Activated naive CD8-positive, alpha-beta T cell treated with anti-CD3 and anti-CD28 coated beads for 36 hours (primary cell): ENCODE measurements at places on chromosomes 6 and 20.

- no peaks in the 10 kb centered on the region for H3K27me3 ChIP-seq
- DNase-seq = no peak
- no peak overlapping the region for H3K27ac ChIP-seq
- H3K4me1 ChIP-seq = peaks cover 12% of the 10 kb centered on the region
- H3K36me3 ChIP-seq = peaks cover 15% of the 10 kb centered on the region
Measured at GRCh38 chr6:34646714-34647113, 49.9 kb downstream of the ILRUN start.

DNA sequence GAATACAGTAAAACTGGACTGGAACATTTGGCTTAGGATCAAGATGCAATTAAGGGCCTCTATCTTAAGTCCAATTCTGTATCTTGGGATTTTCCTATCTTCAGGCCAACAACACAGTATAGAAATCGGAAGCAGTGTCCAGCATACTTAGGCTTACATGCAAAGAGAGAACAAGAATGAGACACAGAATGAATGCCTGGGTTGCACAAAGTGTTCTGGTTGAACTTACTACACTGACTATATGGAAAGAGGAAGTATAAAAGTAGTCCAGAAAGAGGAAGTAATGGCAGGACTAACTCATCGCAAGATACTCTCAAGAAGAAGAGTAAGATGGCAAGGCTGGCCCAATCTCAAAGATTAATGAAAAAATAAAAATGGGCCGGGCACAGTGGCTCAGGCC is 87.6 kb downstream of the BTBD9 start:
- no peak for DNase-seq
- H3K4me1 ChIP-seq = no peaks in the 10 kb centered on the region
- no peaks in the 10 kb centered on the region for H3K27me3 ChIP-seq
- H3K27ac ChIP-seq = no peak overlapping the region
- no peak overlapping the region for H3K4me3 ChIP-seq

GRCh38 chr6:30100585-30101443 is 12.1 kb downstream of the TRIM31 start:
- H3K27me3 ChIP-seq = peaks cover 65% of the 10 kb centered on the region
- no peaks in the 10 kb centered on the region for H3K36me3 ChIP-seq
- H3K27ac ChIP-seq = no peak overlapping the region
- DNase-seq = peak; percentile 17
- peaks cover 42% of the 10 kb centered on the region for H3K4me1 ChIP-seq
- H3K4me3 ChIP-seq = peak overlapping the region; percentile 44

GRCh38 chr6:125300992-125301434 is 754 bp downstream of the HDDC2 start:
- H3K4me3 ChIP-seq = peak overlapping the region; percentile 94
- H3K27ac ChIP-seq = peak overlapping the region; percentile 95
- no peak for DNase-seq

- no peak overlapping the region for H3K4me3 ChIP-seq
- no peaks in the 10 kb centered on the region for H3K36me3 ChIP-seq
- no peak overlapping the region for H3K27ac ChIP-seq
- peaks cover 3% of the 10 kb centered on the region for H3K4me1 ChIP-seq
- no peak for DNase-seq
- H3K27me3 ChIP-seq = no peaks in the 10 kb centered on the region
Measured at GRCh38 chr20:12055161-12055560, 137.5 kb downstream of the BTBD3 start.

GRCh38 chr20:6026051-6026450 is 27.8 kb downstream of the LRRN4 start:
- peaks cover 31% of the 10 kb centered on the region for H3K4me1 ChIP-seq
- H3K27me3 ChIP-seq = no peaks in the 10 kb centered on the region
- no peak overlapping the region for H3K27ac ChIP-seq
- DNase-seq = no peak
- H3K36me3 ChIP-seq = peaks cover 46% of the 10 kb centered on the region

GRCh38 chr6:79543411-79543810 is 6.2 kb upstream of the LCA5 start:
- no peak overlapping the region for H3K27ac ChIP-seq
- DNase-seq = no peak
- peaks cover 3% of the 10 kb centered on the region for H3K36me3 ChIP-seq
- H3K27me3 ChIP-seq = peaks cover 3% of the 10 kb centered on the region
- H3K4me3 ChIP-seq = no peak overlapping the region

- no peaks in the 10 kb centered on the region for H3K4me1 ChIP-seq
- H3K27me3 ChIP-seq = no peaks in the 10 kb centered on the region
- H3K36me3 ChIP-seq = no peaks in the 10 kb centered on the region
- H3K4me3 ChIP-seq = no peak overlapping the region
- DNase-seq = no peak
- no peak overlapping the region for H3K27ac ChIP-seq
Measured at GRCh38 chr6:35703554-35703953, 14.8 kb upstream of the FKBP5 start.

DNA sequence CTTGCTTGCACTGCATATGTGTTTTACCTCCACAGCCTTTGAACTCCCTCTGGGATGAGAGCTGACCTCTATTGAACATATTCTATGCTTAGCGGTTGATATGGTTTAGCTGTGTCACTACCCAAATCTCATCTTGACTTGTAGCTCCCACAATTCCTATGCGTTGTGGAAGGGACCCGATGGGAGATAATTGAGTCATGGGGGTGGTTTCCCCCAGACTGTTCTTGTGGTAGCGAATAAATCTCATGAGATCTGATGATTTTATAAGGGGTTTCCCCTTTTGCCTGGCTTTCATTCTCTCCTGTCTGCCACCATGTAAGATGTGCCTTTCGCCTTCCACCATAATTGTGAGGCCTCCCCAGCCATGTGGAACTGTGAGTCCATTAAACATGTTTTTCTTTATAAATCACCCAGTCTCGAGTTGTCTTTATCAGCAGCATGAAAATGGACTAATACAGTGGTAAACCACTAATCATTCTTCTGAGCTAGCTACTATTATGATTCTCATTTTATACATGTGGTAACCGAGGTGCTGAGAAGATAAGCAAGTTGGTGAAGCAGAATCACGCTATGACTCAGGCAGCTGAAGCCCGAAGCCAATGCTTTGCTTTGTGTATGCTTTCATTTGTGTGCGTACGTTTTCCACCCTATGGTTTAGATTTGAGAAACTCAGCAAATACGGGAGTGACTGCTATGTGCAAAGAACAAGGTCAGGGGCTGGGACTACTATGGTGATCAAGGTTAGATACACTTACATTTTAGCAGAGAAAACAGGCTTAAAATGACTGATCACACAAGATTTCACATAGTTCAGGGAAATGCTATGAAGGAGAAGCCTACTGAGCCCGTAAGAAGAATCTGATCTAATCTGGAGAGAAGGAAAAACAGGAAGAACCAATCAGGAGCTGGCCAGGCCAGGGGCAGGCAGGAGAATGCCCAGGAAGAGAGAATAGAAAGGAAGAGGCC is 363.5 kb downstream of the ESR1 start:
- H3K4me3 ChIP-seq = peak overlapping the region; percentile 22
- peak; percentile 42 for DNase-seq
- peak overlapping the region; percentile 80 for H3K27ac ChIP-seq
- no peaks in the 10 kb centered on the region for H3K27me3 ChIP-seq
- H3K4me1 ChIP-seq = peaks cover 27% of the 10 kb centered on the region
- H3K36me3 ChIP-seq = peaks cover 54% of the 10 kb centered on the region

- H3K4me3 ChIP-seq = no peak overlapping the region
- no peaks in the 10 kb centered on the region for H3K4me1 ChIP-seq
- no peaks in the 10 kb centered on the region for H3K27me3 ChIP-seq
- no peak for DNase-seq
Measured at GRCh38 chr6:76861403-76861802, 601.9 kb downstream of the HTR1B start.

DNA sequence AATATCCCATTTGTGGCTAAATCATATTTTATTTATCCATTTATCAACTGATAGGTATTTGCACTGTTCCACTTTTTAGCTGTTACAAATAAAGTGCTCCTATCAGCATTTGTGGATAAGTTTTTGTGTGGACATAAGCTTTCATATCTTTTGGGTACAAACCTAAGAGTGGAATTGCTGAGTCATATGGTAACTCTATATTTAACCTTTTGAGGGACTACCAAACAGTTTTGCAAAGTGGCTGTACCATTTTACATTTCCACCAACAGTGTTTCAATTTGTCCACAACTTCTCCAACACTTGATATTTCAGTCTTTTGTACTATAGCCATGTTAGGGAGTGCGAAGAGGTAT is 23.6 kb upstream of the ECHDC1 start:
- peaks cover 3% of the 10 kb centered on the region for H3K36me3 ChIP-seq
- H3K4me1 ChIP-seq = no peaks in the 10 kb centered on the region
- H3K4me3 ChIP-seq = no peak overlapping the region
- no peak overlapping the region for H3K27ac ChIP-seq
- H3K27me3 ChIP-seq = no peaks in the 10 kb centered on the region
- no peak for DNase-seq

GRCh38 chr6:5260111-5260620 is 584 bp downstream of the LYRM4 start:
- peak overlapping the region; percentile 94 for H3K4me3 ChIP-seq
- H3K4me1 ChIP-seq = peaks cover 24% of the 10 kb centered on the region

- DNase-seq = no peak
- no peaks in the 10 kb centered on the region for H3K36me3 ChIP-seq
- H3K27ac ChIP-seq = no peak overlapping the region
- H3K4me1 ChIP-seq = no peaks in the 10 kb centered on the region
- no peak overlapping the region for H3K4me3 ChIP-seq
Measured at GRCh38 chr6:162849269-162849668, 121.5 kb downstream of the PACRG start.

DNA sequence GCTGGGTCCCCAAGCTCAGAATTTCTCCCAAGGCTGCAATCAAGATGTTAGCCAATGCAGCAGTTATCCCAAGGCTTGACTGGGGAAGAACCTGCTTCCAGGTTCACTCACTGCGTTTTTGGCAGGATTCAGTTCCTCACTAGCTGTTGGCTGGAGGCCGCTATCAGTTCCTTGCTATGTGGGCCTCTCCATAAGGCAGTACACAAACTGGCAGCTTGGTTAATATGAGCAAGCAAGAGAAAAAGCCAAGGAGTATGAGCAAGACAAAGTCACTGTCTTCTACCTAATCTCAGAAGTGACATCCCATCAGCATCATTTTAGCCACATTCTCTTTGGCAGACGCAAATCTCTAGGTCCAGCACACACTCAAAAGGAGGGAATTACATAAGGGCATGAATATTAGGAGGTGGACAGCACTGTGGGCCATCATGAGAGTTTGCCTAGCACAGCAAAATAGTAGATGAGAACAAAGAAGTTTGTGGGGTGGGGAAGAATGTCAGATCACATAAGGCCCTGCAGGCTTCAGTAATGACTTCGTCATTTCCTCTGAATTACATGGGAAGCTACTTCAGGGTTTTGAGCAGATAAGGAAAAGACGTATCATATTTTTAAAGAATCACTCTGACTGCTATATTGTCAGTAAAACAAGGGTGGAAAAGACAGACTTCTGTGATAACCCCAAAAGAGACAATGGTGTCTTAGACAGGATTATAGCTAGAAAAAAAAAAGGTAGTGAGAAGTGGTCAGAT is 25.5 kb downstream of the LMBRD1 start:
- no peak overlapping the region for H3K4me3 ChIP-seq
- no peaks in the 10 kb centered on the region for H3K27me3 ChIP-seq
- peaks cover 60% of the 10 kb centered on the region for H3K36me3 ChIP-seq
- DNase-seq = no peak
- H3K4me1 ChIP-seq = peaks cover 27% of the 10 kb centered on the region

GRCh38 chr6:154410619-154411072 is 54.0 kb upstream of the IPCEF1 start:
- no peak overlapping the region for H3K27ac ChIP-seq
- no peaks in the 10 kb centered on the region for H3K4me1 ChIP-seq
- H3K27me3 ChIP-seq = peaks cover 5% of the 10 kb centered on the region
- no peak overlapping the region for H3K4me3 ChIP-seq

DNA sequence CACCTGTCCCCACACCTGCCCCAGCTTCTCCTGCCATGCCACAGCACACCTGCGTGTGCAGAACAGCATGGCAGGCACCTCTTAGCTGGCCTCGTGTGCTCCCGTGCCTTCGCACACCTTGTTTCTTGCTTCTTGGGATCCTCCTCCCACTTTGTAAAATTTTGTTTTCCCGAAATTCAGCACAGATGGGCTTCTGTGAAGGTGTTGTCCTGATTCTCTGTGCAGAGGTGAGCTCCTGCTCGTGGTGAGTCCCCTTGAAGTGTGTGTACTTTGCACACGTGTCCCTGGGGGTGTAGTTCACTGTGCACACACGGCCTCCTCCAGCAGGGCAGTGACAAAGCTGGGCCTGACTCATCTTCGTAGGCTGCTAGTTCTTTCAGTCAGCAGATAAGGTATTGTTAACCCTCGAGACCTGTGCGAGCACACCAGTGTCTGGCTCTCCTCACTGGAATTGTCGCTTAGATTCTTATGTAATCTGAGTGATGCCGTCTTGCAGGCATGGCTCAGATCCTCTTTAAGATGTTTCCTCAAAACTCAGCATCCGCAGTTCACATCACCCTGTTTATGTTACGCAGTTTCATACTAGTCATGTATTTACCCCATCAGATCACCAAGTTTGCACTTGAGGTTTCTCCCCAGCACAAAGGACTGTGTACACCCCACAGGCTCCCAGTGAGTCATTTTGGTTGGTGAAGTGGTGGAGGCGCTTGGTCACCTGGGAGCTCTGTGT is 77.7 kb downstream of the CDYL start:
- peaks cover 21% of the 10 kb centered on the region for H3K36me3 ChIP-seq
- peak overlapping the region; percentile 14 for H3K27ac ChIP-seq
- peaks cover 67% of the 10 kb centered on the region for H3K4me1 ChIP-seq
- no peaks in the 10 kb centered on the region for H3K27me3 ChIP-seq
- no peak overlapping the region for H3K4me3 ChIP-seq
- DNase-seq = peak; percentile 6
